ENCODE measurements at places on chromosomes 12 and 14.

DNA sequence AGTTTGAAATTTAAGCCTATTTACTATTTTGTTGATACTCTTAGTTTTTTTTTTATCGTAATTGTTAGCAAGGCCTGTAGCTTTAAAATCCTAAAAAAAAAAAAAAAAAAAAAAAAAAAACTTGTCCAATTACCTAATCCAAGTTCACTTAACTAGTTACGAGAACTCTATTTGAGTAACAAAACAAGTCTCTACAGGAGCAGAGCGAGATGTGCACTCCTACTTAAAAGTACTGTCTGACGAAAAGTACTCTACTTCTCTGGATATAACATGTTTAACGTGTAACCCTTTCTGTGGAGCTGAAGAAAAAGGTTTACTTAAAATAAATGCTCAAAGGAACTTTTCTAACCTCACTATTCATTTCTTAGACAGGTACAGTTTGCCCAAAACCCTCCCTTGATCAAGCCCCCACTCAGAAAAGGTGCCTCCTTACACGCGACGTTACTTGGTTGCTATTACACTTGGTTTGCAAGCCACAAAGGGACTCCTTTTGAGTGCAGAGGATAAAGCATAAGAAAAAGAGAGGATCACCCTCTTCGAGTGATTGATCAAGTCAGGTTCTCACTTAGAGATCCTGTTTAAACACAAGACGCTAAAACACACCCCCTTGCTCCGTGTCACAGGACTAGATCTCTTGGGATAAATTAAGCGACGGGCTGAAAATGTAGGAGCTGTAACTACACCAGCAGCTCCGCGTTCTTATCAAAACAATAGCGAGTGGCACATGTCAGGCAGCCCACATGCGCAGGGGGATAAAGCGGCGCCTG is 2.2 kb downstream of the BAZ1A start:
- no peak for DNase-seq

- DNase-seq = no peak
Measured at GRCh38 chr14:93033983-93034670, 81.6 kb downstream of the ITPK1 start.

GRCh38 chr12:89210277-89210676 is 142.0 kb downstream of the DUSP6 start:
- DNase-seq = no peak

- no peak for DNase-seq
Measured at GRCh38 chr14:99164712-99165111, 107.3 kb downstream of the BCL11B start.

DNA sequence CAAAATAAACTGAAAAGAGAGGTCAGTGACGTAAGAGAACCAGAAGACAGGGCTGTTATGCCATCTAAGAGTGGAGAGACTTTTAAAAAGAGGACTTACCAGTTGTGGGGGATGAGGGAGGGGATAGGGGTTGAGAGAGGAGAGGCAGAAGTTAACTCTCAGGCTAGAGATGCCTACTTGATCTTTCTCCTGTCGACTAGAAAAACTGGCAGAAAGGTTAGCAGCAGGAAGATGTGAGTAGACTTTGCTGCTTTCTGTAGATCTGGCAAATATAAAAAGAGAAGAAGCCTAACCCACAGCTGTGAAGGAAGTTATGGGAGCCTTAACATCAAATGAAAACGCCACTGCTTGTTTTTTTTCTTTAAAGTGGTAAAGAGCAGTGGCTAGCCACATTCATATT is 10.7 kb downstream of the CREBL2 start:
- no peak for DNase-seq

DNA sequence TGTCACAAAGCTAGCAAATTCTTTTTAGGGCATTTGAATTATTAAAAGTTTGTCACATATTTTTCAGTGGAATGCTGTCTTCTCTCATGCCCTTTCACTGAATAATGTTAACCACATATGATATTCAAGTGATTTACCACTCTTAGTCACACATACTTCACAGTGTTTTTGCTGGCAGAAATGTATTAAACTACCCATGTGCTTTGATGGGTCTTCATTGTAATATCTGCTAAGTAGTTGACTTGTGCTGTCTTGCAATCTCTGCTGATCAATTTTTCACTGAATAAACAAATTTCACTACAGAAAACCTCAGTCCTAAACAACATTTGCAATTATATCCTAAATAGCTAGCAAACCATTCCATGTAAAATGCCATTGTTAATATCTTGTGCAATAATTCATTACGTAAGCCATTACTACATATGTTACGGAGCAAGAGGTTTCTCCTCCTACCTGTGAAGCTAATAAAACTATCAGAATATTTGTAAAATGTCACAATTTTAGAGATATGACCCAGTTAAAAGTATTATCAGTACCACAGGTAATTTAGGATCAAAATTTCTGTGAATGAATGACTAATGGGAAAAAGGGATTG is 64.6 kb upstream of the LMO3 start:
- DNase-seq = no peak

DNA sequence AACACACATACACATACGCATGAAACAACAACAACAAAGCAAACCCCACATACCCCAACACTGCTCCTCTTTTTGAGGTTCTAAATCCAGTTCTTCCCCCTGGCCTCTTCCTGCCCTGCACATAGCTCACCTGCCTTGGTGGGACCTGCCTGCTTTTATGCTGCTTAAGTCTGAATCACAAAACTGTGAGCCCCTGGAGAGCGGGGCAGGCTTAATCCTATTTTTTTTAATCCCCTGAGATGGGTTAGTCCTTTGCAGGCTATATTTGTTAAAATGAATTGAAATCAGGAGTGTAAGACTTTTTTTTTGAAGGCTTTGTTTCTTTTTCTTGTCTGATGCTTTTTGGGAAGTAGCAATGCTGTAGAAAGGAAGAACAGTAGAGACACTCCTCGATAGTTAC is 84.6 kb upstream of the MAX start:
- no peak for DNase-seq

GRCh38 chr12:90593596-90594295 is 361.2 kb downstream of the CCER1 start:
- no peak for DNase-seq

GRCh38 chr12:13288937-13289652 is 92.6 kb downstream of the EMP1 start:
- DNase-seq = no peak

- no peak for DNase-seq
Measured at GRCh38 chr12:38289396-38289795, 27.2 kb upstream of the ALG10B start.

DNA sequence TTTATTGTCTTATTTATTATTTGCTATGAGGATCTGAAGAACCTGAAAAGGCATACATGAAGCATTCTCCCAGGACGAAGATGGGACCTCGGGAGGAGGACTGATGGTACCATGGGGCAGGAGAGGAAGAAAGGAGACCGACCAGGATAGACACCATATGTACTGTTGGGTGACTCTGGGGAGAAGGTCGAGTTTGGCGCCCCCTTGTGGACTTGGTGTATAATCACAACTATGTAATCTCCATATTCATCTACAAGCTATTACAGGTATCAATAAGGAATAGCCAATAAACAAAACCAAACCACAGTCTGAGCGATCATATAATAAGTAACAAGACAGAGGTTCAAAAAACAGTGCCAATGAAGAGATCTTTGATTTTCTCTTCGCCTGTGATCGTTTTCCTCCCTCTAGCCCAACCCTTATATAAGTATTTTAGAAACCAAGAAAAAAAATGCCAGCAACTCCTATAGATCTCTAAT is 139.1 kb downstream of the SPTSSA start:
- peak; percentile 79 for DNase-seq

GRCh38 chr14:84969501-84969900 is 560.4 kb upstream of the FLRT2 start:
- DNase-seq = no peak

DNA sequence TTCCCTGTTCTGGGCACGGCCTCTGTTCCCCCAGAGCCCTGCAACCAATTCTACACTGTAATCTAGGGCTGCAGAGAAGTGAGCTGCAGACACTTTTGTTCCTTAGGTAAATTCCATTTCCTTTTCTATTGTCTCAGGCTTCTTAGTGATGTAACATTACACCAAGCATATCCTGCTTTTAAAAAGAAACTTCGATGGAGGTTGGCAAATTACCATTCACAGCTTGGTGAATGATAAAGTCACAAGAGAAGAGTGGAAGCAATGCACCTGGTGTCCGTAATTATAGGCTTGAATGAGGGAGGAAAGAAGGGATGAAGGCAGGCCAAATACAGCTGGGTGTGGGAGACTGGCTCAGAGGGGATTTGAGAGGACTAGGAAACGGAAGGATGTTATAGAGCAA is 68.6 kb downstream of the PPM1A start:
- DNase-seq = no peak

- peak; percentile 38 for DNase-seq
Measured at GRCh38 chr14:73591690-73592449, at the start of gene ACOT4. Gene ACOT4, plus strand, starts transcription at chr14:73591873. Its CDS starts 87 bp downstream, at chr14:73591960.

DNA sequence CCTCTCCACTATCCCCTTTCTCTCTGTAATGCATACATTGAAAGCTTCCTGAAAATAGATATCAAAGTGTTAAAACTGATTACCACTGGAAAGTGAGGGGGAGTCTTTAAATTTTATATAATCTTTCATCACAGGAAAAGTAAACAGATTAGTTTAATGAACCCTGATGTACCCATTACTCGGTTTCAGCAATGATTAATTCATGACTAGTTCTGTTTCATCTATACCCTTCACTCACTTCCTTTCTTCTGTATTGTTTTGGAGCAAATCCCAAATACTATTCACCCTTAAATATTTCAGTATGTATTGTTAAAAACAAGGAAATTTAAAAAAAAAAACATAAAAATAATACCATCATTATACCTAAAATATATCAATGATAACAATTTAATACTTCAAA is 67.3 kb upstream of the TMCC3 start:
- DNase-seq = no peak

GRCh38 chr12:14473707-14474287 is 93.9 kb downstream of the PLBD1 start:
- no peak for DNase-seq

- DNase-seq = no peak
Measured at GRCh38 chr14:35927727-35928126, 101.6 kb downstream of the BRMS1L start.

GRCh38 chr14:75303381-75303789 is 24.8 kb downstream of the FOS start:
- DNase-seq = peak; percentile 64

DNA sequence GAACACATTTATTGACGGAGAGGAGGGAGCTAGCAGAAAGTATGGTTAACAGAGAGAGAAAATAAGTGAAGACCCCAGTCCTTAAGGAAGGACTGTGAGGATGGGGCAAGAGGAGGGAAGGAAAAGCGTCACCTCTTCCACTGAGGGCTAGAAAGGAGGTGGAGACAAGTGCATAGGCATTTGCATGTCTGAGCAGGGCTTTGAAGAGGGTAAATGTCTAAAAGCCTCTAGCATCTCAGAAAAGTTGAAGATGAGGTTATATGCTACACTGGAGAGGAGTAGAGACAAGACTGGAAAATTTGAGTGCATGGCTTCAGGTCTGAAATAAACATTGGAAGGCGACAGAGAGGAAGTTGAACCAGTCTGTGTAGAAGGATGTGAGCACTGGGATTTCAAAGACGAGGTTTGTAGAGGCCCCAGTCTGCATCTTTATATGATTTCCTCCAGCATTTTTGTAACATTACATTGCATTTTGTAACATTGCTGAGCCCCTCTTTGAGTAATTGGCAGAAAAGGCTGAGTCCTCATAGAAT is 98.5 kb upstream of the IFNG-AS1 start:
- no peak for DNase-seq

DNA sequence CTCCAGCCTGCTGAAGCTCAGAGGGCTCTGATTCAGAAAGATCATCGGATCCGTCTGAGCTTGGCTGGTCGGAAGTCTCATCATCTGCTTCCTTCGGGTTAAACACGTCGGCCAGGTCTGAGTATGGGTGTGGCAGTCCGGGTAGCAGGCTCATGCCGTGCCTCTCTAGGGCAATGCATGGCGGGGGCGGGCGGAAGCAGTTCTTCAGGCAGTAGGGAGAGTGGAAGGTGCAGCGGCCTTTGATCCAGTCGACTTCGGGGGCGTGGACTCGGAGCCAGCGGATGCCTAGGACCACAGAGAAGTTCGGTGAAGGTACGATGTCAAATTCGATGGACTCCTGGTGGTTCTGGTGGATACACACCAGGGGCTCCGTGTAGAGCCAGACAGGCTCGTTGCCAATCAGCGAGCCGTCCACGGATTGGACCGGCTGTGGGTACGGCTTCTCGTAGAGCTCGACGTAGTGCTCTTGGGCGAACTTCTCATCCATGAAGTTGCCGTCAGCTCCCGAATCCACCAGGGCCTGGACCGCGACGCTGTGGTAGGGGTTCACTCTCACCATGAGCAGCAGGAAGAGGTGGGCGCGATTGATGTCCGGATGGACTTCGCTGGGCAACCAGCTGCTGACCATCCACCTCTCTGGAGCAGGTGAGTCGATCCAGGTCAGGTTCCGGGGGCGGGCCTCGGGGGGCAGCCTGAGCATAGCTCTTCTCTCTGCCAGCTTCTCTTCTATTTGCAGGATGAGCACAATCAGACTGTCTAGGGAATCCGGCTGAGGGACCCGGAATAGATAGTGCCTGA is 20.3 kb downstream of the RTL1 start:
- no peak for DNase-seq

DNA sequence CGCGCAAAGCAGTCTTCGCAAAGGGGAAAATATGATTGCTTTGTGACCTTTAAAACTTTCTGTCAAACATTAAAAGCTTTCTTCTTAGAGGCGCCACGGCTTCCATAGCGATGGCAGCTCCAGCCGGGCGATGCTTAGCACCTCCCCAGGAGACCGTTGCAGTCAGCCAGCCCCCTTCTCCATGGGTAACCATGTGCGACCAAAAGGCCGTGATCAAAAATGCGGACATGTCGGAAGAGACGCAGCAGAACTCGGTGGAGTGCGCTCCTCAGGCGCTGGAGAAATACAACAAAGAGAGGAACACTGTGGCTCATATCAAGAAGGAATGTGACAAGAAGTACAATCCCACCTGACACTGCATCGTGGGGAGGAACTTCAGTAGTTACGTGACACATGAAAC is 12.7 kb upstream of the STON2 start:
- DNase-seq = no peak

DNA sequence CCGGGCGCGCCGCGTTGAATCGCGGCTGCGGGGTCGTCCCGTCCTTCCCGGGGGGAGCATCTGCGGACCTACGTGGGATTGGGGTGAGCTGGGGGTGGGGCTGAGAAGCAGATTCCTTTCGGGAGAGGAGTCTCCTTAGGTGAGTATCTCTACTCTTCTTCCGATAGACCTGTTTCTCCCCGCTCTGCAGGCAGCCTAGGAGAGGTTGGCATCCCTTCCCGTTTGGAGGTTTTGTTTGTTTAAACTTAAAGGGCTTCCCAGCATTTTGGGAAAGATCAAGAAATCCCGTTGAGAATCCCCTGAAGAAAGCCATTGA is 411 bp downstream of the TTLL5 start:
- no peak for DNase-seq

- DNase-seq = no peak
Measured at GRCh38 chr14:59627011-59627520, 50.5 kb upstream of the CCDC175 start.
